ENCODE measurements at places on chromosomes 6 and 20.

- DNase-seq: no peak
Measured at GRCh38 chr6:125138083-125138482, 15.5 kb upstream of the TPD52L1 start.

DNA sequence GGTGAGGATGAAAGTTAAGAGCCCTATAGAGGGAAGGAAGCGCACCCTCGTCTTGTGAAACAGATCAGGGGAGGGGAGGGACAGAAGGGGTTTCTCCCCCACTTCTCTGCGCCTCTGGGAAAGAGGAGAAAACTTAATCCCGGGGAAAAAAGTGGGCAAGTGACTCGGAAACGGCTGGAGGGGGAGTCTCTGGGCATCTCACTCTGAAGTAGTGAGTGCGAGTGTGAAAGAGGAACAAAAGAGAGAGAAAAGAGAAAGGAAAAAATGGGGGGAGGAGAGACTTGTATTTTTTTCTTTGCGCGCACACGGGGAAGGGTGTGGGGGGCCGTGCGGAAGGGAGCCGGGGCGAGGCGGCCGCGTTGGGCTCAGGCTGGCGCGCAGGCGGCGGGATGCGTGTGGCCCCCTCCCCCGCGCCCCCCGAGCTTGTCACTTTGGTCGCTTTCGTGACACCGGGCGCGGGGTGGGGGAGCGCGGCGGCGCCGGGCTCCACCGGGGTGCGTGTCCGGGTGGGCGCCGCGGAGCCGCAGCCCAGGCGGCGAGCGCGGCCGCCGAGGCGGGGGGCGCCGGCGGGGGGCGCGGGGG is 454 bp downstream of the L3MBTL3 start:
- peak; percentile 52 for DNase-seq

- peak; percentile 13 for DNase-seq
Measured at GRCh38 chr6:36139431-36139830, 9.1 kb downstream of the MAPK13 start.

DNA sequence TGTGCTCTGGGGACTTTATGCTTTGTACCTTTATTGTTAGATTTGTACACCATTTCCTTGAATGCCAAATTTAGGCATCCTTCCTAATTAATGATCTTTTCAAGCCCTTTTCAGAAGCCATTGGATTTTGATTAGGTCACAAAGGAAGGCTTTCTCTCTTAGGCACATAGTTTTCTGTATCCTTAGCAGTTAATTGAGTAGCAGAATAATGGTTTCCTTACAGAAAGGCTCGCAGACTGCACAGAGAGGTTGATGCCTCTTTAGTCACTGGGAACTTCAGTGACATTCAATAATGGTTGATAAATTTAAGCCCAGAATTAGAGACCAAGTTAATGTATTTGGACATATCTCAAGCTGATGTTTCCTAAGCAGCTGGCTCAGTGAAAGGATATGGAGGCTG is 139.1 kb upstream of the VGLL2 start:
- no peak for DNase-seq

- no peak for DNase-seq
Measured at GRCh38 chr20:9332791-9333479, 181.5 kb upstream of the LAMP5 start.

GRCh38 chr6:117546674-117547073 is 55.6 kb downstream of the GOPC start:
- no peak for DNase-seq

GRCh38 chr6:111781041-111781708 is 92.1 kb downstream of the FYN start:
- no peak for DNase-seq

DNA sequence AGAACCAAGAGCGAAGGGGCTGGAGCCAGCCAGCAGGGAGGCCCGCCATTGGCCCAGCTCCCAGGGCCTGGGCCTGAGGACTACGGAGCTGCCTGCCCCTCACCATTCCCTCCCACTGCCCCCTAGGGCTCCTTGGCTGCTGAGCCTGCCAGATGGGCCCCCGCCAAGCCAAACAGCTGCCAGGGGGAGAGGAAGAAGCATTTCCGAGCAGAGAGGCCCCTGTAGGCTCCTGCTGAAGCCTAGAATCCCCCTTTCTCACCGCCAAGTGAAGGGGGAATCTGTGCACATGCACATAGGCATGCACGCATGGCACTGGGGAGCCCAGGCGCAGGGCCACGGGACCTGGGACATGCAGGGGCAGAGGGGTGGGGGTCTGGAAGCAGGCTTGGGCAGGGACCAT is 28.5 kb upstream of the MRPS18A start:
- DNase-seq: no peak

DNA sequence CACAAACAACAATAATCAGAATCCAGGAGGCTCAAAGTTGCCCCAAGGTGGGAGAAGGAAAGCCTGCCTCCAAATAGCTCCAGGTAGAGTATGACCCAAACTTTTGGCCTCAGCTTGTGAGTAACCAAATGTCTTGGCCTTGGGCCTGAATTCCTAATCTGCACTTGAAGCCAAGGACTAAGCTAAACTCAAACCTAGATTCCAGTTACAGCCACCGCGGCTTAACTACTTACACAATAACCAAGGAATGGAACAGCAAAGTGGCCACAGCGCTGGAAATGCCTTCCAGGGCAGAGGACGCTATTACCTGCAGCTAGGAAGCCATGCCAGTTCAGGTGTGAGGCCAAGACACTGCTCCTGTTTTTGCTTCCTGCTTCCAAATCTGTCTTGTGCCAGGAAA is 4.6 kb downstream of the NINL start:
- DNase-seq: no peak

Data from MV-4-11 (cell line).